KG1 (cell line): ENCODE measurements at places on chromosomes 16 and 17.

GRCh38 chr16:56514845-56515244, 5.0 kb downstream of the BBS2 start:
- DNase-seq, result no peak

DNA sequence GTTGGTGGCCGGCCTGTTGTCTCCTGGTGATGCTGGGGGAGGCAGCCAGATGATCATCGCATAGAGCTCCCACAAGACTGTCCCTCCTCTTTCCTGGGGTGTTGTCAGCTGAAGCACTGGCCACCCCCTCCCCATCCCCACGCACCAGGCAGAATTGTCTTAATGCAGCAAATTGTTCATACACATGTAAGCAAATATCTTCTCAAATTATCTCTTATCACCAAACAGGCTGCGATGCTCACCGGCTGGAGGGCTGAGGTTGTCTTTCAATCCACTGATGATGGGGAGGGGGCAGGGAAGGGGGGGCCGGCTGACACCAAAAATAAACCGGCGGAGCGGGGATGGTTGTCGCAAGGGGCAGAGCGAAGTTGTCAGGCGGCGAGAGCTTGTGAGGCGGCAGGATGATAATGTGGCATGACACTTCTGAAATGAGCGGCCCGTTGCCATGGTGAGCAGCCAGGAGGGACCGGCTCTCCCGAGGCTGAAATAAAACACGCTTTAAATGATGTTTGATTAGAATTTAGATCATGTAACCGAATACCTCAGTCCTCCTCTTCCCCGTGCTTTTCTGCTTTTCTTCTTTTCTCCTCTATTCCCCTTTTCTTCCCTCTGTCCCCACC, 59.8 kb downstream of the MRM1 start:
- DNase-seq, result no peak

DNA sequence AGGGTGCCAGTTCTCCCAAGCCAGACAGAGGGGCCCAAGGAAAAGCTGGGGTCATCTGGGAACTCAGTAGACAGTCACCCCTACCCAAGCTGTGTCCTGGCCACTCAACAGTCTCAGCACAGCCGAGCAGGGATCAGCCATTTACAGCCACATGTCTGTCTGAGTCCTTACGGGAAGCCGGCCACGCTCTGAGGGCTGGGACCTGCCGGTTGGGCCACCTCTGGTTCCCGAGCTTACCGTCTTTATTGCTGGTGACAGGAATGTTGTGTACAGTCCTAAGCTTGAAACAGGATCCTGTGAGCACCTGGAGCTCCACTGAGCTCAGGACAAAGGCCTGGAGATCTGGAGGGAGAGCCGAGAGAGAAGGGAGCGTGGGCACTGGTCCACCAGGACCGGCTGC, 59.8 kb downstream of the TIMM22 start:
- DNase-seq, result no peak

- DNase-seq, result no peak
Measured at GRCh38 chr17:74297941-74298340, 23.9 kb downstream of the DNAI2 start.

GRCh38 chr17:70286391-70286790, 117.1 kb downstream of the KCNJ2 start:
- no peak for DNase-seq

DNA sequence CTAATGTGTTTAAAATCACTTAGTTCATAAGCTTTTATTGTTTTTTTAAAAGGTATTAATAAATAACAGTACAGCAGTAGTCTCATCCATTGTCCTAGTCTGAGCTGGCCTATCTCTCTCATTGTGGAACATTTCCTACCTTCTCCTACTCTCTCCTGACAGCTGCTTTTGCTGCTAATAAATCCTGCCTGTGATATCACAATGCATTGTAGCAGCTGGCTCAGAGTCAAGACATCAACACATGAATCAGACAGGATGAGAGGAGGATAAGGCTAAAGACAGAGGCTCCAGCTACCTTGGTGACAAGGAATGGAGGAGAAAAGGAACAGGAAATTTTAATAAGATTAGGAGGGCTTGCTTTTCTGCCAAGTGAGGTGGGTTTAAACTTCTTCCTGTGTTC, 626.1 kb downstream of the HS3ST4 start:
- no peak for DNase-seq

GRCh38 chr17:49739641-49740271, 24.2 kb downstream of the FAM117A start:
- DNase-seq, result peak; percentile 83

GRCh38 chr17:71522383-71522782, 598.4 kb upstream of the SOX9 start:
- no peak for DNase-seq

- no peak for DNase-seq
Measured at GRCh38 chr16:53583401-53583800, 80.4 kb upstream of the AKTIP start.

DNA sequence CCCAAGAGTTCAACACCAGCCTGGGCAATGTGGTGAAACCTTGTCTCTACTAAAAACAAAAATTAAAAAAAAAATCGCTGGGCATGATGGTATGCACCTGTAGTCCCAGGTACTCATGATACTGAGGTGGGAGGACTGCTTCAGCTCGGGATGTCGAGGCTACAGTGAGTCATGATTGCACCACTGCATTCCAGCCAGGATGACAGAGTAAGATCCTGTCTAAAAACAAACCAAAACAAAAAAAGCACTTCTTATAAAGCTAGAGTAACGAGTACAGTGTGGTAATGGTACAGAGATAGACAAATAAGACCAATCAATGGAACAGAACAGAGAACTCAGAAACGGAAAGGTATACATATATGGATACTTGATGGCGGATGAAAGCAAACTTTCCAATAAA, 4.4 kb downstream of the NSMCE1 start:
- DNase-seq, result no peak

DNA sequence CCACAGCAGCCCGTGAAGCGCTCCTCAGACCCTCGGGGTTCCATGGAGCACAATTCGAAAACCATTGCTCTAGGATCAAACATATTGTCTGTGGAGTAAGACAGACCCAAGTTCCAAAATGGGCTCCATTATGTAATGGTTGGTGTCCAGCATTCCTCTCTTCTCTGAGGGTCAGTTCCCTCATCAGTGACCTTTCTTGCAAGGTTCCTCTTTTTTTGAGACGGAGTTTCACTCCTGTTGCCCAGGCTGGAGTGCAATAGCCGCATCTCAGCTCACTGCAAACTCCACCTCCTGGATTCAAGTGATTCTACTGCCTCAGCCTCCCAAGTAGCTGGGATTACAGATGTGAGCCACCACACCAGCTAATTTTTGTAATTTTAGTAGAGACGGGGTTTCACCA, 28.4 kb downstream of the PLXDC1 start:
- no peak for DNase-seq

DNA sequence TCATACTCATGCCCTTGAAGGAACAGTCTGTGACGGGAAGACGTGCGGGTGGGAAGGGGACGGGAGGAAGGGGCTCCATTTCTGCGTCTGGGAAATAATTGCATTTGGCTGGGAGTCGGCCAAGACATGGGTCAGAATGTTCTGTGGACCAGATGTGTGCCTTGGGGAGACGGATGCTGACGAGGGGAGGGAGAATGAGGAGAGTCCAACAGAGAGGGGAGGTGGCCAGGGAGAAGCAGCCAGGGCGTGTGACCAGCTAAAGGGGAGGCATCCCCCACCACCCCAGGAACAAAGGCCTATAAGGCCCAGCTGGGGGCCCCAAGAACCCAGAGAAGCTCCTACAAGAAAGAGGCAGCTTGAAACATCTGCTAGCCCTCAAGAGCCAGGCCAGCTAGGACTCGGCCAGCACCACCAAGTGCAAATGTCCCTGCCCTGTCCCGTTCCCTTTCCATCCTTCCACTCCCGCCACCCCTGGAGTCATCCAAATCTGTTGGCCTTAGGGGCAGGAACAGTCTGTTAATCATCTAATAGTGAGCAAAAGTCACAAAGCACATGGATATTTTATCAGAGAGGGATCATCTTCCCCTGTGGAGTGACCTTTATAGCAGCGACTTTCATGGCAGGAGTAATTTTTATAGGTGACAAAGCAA, 42.5 kb upstream of the BCO1 start:
- no peak for DNase-seq

DNA sequence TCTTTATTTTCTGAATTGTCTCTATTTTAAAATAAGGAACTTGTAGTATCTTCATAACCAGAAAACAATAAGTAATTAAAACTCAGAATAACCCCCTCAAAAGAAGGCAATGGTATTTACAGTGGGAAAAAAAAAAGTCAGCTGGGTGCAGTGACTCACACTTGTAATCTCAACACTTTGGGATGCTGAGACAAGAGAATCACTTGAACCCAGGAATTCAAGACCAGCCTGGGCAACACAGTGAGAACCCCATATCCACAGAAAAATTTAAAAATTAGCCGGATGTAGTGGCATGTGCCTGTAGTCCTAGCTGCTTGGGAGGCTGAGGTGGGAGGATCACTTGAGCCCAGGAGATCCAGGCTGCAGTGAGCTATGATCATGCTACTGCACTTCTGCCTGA, 33.5 kb downstream of the ADAM11 start:
- DNase-seq, result no peak

- DNase-seq, result no peak
Measured at GRCh38 chr17:72199256-72199655, 78.4 kb downstream of the SOX9 start.

- no peak for DNase-seq
Measured at GRCh38 chr17:75795820-75796607, 11.4 kb downstream of the UNK start.

DNA sequence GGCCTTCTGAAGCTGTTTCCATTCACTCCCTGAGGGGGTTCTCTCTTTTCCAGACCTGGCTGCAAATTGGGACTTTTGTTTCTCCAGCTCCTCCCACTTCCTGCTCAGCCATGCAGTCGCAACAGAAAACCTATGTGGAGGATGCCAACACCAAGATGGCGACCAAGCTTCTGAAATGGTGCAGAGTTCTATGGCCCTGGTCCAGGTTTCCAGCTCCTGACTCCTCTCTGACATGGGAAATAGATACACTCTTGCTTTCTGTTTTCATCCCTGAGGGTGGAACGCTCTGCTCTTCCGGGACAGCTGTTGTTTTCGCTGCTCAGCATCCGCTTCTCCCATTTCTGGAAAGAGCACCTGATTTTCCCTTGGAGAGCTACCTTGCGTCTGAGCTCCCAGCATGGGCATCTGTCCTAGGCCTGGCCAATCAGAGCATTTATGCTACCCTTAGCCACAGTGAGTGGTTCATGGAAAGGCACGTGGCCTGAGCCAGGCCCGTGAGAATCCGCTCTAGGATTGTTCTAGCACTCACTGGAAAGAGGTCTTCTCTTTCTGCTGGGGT, 8.1 kb downstream of the GPRC5B start:
- DNase-seq, result no peak

DNA sequence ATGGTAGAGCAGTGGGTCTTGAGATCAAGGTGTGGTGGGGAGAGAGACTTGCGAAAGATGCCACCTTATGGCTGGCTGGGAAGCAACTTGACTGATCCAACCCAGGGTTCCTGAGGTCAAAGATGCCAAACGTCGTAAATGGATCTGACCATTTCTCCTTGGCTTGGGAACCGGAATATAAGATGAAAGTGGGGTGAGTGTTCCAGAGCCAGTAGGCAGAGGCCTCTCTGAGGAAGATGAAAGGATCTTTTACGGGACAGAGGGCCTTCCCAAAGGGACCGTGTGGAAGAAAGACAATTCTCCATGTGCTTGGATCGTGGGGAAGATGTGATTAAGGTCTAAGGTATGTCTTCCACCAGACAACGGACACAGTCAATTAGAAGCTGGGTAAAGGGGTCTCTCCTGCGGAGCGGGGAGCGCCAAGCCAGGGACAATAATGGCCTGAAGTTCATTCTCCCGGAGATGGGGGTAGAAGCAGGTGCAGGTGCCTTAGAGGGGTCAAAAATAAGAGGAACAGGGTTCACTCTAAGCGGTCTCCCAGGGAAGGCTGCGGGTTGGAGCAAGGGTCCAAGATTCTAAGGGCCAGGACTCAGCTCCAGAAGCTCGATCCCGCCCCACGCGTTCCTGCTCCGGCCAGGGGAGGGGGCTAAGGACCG, 800 bp downstream of the FXR2 start:
- DNase-seq, result peak; percentile 1

DNA sequence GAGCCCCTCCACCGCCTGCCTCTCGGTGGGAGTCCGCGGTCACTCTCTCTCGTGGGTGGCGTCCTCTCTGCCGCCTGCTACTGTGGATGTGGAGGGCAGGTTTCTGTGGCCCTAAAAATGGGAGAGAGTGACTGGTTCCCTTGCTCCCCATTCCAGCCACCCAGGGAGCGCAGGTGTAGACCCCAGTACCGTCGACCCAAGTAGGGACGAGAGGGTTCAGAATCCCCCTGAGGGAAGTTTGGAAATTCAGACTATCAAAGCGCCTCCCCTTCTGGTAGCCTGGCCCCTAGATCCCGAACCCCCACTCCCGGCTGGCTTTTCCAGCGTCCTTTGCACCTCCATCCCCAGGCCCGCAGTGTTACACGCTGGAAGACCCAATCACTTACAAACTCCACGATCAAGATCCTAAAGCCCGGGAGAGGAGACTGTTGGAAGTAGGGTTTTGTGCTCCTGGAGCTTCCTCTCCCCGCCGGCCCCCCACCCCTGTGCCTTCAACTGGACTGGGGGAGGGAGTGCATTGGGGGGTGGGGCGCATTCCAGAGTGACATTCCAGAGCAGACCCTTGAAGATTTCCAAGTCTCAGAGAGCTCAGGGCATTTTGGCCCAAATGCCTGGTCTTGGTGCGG, 991 bp downstream of the GPRC5C start:
- no peak for DNase-seq

DNA sequence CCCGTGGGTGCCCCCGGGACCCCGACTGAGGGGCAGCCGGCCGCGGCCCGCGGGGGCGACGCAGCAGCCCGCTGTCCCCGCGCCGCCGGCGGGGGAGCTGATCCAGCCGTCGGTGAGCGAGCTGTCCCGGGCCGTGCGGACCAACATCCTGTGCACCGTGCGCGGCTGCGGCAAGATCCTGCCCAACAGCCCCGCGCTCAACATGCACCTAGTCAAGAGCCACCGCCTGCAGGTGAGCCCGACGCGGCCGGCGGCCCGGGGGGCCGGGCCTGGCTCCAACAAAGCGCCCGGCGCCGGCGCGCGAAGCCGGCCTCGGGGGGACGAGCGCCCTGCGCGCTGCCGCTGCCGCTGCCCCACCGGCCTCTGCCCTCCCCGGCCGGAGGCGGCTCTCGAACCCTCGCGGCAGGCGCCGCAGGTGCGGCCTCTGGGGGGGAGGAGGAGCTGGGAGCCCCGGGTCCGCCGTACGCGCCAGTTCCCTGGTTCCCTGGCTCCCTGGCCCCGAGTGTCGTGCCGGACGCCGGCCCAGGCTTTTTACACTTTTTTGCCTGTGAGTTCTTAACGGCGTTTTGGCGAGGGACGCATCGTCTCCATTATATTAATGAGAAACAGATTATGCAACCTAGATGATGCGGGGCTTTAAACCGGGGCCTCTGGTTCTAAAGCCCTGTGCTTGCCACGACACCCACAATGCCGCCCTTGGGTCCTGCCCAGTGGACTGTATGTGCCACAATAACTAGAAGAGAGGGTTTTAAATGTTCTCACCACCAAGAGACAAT, 521 bp downstream of the ATMIN start:
- no peak for DNase-seq

- no peak for DNase-seq
Measured at GRCh38 chr16:87404764-87405625, 12.9 kb downstream of the MAP1LC3B start.
